Right lung (tissue), 10 donors: ENCODE measurements at places on chromosomes 6 and 20.

DNA sequence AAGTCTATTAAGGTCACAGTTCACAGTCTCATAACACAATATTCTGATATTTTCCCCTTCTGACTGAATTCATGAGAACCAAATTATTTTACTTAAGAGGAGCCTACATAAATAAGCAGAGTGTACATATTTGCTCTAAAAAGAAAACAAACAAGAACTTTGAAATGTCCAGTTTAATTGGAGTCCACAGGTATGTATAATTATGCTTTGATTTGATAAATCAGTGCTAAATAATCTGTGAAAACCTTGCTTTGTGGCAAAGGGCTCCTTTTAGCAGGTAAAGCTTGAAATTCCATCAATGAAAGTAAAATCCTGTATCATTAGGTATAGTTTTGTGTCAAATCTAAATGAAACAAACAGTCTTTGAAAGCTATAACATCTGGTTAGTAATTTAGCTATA is 69.4 kb downstream of the ADGRB3 start:
- DNase-seq = no peak

GRCh38 chr6:133288662-133289061 is 47.5 kb downstream of the EYA4 start:
- no peak for DNase-seq

DNA sequence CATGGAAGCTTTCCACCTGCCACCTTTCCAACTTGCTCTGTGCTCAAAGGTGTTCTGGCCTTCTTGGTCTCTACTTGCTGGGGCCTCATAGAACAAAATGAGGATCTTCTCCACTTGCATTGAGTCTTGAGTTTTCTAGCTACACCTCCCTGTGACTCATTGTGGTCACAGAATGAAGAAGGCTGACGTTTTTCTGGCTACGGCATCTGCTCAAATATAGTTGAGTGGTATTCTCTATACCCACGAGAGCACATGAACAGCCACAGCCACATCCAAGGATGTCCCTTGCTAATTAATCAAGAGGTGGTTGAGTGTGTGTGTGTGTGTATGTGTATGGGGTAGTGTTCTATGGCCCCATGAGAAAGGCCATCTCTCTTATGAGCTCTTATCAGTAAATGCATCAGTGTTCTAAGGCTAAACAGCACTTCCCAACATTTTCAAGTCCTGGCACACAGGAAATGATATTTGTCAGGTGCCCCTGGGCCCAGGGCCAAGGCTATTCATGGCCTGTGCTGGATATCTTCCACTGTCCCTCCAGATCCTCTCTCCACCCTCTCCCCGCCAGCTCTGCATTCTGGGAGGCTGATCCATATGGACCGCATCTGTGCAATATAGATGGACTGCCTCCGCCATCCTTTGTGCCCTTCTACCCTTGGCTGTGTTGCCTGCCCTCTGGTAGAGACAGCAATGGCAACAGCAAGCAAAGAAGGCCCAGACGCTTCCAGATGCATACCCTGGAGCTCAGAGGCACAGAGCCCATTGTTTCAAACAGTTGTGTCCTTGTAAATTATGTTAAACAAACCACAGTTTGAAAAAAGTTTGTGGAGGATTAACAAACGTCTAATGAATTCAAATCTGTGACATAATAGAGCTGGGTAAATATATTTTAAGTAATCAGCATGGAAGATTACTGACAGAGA is 150.2 kb downstream of the LRFN2 start:
- DNase-seq = no peak

GRCh38 chr6:31626952-31627351 is 6.4 kb downstream of the PRRC2A start:
- no peak for DNase-seq

GRCh38 chr6:18343741-18344140 is 43.4 kb upstream of the RNF144B start:
- no peak for DNase-seq

- DNase-seq = no peak
Observed at GRCh38 chr20:33964441-33964840, 29.3 kb upstream of the RALY start.

DNA sequence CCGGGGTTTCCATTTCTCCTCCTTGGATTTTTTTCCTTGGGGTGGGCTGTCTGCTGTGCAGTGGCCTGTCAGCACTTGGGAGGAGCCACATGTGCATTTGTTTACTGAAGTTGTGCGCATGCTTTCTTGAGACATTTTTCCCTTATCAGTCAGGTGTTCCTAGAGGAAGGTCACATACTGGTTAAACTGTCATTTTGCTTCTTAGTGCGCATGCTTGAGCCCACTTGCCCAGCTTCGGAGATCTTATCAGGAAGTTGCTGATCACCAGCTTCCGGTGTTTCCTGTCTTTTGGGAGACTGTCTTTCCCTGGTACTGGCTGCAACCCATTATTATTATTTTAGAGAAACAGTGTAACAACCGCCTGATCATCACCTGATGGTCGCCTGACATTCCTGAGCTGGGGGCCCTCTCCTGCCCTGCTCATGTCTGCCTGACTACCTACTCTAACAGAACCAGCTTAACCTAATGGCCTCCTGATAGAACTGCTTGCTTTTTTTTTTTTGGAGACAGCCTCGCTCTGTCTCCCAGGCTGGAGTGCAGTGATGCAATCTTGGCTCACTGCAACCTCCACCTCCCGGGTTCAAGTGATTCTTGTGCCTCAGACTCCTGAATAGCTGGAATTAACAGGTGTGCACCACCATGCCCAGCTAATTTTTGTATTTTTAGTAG is 378 bp upstream of the ERVFRD-1 start:
- DNase-seq = no peak

DNA sequence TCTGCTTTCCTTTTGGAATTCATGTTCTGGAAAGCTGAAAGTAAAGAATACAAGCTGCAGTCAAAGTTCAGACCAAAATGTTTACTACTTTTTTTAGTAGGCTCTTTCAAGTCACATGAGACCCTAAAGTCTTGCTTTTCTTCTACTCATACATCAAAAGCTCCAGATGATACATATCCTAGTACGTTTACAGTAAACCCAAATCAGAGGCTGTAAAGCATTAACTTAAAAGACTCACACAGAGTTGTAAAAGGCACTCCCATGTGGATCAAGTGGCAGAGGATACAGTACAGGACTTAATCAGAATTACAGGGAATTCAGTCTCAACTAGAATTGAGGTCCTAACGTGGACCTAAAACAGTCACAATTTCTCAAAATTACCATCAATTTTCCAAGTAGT is 40.7 kb downstream of the STK38 start:
- no peak for DNase-seq

- DNase-seq = no peak
Observed at GRCh38 chr20:41045671-41046070, 17.0 kb downstream of the TOP1 start.

- DNase-seq = no peak
Observed at GRCh38 chr20:37565134-37565811, 37.6 kb upstream of the BLCAP start.

- DNase-seq = no peak
Observed at GRCh38 chr20:63544958-63545516, 2.5 kb downstream of the SRMS start.

DNA sequence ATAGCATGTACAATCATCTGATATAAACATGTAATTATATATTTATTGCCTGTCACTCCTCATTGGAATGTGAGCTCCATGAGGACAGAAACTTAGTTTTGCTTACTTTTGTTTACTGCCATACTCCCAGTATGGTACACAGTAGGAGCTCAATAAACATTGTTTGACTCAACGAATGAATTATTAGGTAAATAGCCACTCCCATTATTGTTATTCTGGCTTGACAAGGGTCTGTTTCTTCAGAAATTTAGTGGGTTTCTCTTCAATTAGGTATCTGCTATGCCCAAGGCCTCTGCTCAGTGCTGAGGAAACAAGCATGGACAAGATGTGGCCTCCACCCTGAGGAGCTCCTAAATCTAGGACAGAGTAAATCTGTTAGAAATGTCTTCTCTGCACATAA is 6.3 kb downstream of the BCL2L1 start:
- no peak for DNase-seq

GRCh38 chr6:163782436-163783003 is 368.0 kb downstream of the QKI start:
- no peak for DNase-seq

DNA sequence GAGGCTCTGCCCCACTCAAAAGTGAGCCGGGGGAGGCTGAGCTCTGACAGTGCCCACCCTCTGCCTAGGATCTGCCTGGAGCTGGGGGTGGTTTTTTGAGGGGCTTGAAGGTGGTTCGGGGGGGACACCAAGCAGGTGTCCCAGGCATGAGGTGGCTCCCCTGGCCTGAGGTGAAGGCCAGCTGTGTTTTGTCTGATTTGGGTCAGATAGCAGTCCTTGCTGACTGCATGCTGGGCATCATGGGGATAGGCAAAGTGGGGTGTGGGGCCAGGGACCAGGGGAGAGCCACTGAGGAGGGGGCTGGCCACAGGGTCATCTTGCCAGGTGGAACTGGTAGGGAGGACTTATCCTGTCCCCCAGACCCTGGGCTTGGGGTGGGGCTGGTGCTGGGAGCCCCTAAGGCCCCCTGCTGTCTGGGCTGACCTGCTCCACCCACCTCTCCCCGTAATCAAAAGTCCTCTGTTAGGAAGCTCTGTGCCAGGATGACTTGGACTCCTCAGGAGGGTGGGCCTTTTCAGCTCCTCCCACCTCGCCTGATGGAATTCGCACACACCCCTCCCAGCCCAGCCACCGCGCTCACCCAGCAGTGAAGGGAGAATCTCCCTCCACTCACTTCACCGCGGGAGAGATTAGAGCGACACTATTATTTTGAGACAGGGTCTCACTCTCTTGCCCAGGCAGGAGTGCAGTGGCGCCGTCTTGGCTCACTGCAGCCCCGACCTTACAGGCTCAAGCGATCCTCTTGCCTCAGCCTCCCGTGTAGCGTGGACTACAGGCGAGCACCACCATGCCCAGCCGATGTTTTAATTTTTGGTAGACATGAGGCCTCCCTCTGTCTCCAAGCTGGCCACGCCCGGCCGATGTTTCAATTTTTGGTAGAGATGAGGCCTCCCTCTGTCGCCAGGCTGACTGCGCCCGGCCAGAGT is 1.5 kb upstream of the COL9A3 start:
- DNase-seq = no peak

GRCh38 chr6:36035225-36035624 is 7.6 kb downstream of the MAPK14 start:
- DNase-seq = peak; percentile 64

GRCh38 chr6:18183766-18184165 is 28.5 kb downstream of the KDM1B start:
- peak; percentile 42 for DNase-seq

- no peak for DNase-seq
Observed at GRCh38 chr20:32832664-32833063, 12.9 kb downstream of the MAPRE1 start.

- no peak for DNase-seq
Observed at GRCh38 chr6:88989215-88989614, 25.8 kb upstream of the RNGTT start.

DNA sequence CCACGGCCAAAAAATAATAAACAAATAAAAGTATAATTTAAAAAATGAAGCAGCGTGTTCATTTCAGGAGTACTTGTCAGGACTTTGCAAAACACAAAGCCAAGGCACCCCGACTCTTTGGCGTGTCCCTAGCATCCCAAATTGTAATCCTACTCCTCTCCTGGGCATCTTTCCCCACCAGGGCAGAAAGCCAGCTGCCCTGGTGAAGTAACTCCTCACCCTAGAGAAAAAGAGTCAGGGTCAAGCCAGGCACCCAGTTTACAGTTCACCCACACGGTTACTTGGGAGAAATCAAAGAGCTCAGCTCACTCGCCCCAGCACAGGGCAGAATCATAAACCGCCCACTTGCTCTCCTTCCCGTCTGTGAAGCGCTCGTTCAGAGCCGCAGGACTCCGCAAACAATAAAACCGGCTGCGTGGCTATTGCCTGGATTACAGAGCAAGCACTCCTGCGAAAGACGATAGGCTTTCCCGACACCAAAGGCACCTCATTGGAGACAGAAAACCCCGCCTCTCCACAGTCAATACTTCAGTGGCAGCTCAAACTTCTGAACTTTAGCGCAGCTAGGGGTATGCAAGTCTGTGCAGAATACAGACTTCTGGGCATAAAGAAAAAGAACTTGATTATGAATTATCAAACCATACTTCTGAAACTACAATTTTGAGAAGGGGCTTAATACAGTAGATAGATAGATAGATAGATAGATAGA is 73.0 kb upstream of the NHSL1 start:
- peak; percentile 81 for DNase-seq

DNA sequence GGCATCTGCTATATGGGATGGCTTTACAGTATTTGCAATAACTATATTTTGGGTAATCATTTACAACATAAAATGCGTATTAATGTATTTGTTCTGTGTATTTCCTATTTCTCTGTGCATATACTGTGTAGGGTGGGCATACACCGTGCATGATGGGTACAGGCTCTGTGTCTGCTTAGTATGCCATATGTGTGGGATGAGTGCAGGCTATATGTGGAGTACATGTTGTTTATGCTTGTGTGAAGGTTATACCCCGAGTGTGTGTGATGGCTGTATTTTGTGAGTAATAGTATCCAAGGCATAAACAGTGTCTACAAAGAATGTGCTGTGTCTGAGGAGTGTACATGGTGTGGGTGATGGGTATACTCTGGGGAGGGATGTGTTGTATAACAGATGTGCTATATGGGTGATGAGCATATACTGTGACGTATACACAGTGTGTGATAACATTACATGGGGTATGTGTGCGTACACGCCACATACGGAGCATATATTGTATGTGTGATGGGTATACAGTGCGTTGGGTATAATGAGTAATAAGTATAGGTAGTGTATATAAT is 52.7 kb downstream of the CPXM1 start:
- no peak for DNase-seq

DNA sequence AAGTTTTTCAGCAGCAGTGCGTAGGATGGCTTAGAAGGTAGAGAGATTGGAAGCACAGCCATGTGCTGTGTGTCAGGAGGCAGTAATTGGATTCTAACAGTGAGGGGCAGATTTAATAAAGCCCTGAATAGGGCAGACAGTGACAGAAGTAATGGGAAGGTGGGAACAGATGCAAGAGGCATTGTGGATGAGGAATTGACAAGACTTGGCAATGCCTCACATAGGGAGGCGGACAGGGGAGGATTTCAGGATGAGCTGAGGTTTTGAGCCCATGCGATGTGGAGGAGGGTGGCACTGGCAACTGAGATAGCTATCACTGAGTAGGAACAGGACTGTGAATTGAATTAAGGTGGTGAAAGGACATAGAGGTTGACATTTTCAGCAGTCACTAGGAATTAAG is 262.2 kb upstream of the FLRT3 start:
- no peak for DNase-seq

- no peak for DNase-seq
Observed at GRCh38 chr6:129596522-129596921, 113.5 kb downstream of the ARHGAP18 start.

- no peak for DNase-seq
Observed at GRCh38 chr6:24009319-24009718, 116.7 kb upstream of the NRSN1 start.
